DMS153 (cell line): ENCODE measurements at places on chromosomes 4 and X.
A peak's percentile ranks its signal among the peaks of the same experiment; 100 is the strongest.

DNA sequence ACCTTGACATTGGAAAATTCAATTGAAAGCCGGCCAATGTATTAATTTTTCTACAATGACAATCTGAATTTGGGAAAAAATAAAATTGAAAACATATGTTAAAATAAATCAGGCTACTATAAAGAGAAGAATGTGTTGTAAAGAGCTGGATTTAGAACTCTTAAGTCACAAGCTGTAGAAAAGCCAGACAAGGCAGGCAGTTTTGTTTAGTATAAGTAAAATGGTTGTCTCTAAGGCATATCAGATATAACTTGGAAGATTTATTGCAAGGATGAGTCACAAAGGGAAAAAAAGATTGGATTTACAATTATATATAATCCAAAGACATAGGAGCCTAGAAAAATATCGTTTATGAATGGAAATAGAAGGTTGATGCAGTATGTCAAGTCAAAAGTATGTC, 549.1 kb upstream of the EPHA5 start:
- DNase-seq: no peak

DNA sequence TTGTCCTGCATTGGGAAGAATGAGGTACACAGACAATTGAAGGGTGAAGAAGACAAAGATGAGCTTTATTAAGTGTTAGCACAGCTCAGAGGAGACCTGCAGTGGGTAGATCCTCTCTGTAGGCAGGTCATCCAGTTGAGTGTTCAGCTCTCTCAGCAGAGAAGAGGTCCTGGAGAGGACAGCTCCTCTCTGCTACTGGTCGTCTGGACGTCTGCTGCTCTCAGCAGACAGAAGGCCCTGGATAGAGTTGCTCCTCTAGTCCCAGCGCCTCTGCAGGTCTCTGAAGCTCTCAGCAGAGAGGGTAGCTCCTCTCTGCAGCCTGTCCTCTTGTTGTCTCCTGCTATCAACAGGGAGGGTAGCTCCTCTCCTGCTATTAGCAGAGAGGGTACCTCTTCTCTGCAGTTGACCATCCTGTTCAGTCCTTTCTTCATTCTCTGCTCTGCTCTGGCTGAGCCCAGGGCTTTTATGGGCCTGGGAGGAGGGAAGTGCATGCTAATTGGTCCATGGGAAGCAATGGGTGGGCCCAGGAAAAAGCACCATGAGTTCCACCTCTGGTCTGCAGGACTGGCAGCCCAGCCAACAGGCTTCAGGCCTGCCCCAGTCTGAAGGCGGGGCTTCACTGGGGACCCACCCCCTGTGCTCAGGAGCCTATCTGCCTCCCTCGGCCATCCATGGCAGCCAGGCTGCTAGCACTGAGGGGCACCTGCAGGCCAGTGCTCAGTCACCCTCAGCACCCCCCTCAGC, 54.1 kb upstream of the IBSP start:
- no peak for DNase-seq

DNA sequence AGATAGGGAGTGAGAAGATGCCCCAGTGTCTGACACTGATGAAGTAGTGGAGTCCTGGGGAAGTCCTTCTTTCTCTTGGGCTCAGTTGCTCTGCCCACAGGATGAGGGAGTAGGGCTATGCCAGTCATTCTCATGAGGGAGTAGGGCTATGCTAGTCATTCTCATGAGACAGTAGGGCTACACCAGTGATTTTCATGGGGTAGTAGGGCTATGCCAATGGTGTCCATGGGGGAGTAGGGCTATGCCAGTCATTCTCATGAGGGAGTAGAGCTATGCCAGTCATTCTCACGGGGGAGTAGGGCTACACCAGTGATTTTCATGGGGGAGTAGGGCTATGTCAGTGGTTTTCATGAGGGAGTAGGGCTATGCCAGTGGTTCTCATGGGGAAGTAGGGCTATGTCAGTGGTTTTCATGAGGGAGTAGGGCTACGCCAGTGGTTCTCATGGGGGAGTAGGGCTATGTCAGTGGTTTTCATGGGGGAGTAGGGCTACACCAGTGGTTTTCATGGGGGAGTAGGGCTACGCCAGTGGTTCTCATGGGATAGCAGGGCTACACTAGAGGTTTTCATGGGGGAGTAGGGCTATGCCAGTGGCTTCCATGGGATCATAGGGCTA, 43.3 kb upstream of the SOD3 start:
- DNase-seq: no peak

GRCh38 chrX:41542536-41542935, 95.4 kb downstream of the NYX start:
- no peak for DNase-seq

- DNase-seq: no peak
Measured at GRCh38 chr4:187294861-187295260, 571.2 kb upstream of the FAT1 start.

GRCh38 chr4:79473439-79473724, 65.4 kb upstream of the GK2 start:
- no peak for DNase-seq

- DNase-seq: no peak
Measured at GRCh38 chrX:106510713-106511403, 100.9 kb upstream of the RADX start.

- no peak for DNase-seq
Measured at GRCh38 chr4:160038615-160039014, 935.7 kb downstream of the RAPGEF2 start.

- DNase-seq: no peak
Measured at GRCh38 chr4:26900765-26901164, 40.1 kb downstream of the STIM2 start.

DNA sequence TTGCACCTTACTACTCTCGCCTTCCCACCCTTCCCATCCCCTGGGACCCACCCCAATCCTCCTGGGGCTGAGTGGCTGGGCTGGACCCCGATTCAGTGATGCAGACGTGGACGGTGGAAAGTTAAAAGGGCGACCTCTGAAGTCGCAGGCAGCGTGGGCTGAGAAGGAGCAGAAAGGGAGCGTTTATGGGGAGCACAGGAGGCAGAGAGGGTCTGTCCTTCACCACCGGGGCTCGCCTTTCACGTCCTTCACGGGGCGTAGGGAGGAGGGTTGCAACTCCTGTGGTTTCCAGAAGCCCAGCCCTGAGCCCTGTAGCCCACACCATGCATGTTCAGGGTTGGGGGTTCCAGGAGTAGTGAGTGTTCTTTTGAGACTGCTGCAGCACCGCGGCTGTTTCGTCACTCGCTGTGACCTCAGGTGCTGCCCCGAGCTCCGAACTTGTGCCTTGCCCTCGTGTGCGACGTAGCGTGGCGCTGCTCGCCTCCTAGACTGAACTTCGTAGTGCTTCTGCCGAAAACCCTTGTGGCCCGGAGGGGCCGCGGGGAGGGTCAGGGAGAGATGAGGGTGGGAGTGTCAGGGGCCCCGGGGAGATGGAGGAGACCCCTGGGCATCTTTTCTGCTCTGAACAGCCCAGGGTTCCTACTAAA, 1.6 kb downstream of the NHS start:
- DNase-seq: no peak

- DNase-seq: no peak
Measured at GRCh38 chrX:145292218-145292617, 44.9 kb downstream of the SPANXN1 start.

- DNase-seq: no peak
Measured at GRCh38 chr4:11423465-11423864, 5.2 kb downstream of the HS3ST1 start.

- DNase-seq: no peak
Measured at GRCh38 chr4:159455675-159456237, 352.9 kb downstream of the RAPGEF2 start.

DNA sequence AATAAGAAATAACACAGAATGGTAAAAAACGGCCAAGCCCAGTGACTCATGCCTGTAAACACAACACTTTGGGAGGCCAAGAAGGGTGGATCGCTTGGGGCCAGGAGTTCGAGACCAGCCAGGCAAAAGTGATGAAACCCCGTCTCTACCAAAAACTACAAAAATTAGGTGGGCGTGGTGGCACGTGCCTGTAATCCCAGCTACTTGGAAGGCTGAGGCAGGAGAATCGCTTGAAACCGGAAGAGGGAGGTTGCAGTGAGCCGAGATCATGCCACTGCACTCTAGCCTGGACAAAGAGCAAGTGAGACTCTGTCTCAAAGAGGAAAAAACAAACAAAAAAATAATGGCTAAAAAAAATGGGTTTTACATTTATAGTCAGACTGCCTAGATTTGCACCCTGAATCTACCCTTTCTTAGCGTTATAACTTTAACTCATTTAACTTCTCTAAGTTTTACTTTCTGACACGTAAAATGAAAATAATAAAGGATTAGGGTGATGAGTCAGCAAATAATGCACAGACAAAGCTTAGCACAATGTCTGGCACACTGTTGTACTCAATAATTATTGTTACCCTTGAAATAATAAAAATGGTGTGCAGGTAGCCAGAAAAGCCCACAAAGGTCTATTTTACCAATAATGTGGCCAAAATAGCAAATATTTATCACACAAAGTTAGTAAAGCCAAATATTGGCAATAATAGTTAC, 55.0 kb downstream of the ATP11C start:
- no peak for DNase-seq

- no peak for DNase-seq
Measured at GRCh38 chr4:114251020-114251419, 271.6 kb upstream of the ARSJ start.

GRCh38 chr4:36758312-36759178, 477.1 kb downstream of the DTHD1 start:
- DNase-seq: no peak

- DNase-seq: no peak
Measured at GRCh38 chr4:140057701-140058100, 96.3 kb downstream of the MAML3 start.

- no peak for DNase-seq
Measured at GRCh38 chrX:3636803-3637202, 76.6 kb downstream of the PRKX start.

GRCh38 chr4:31343061-31343460, 622.9 kb downstream of the PCDH7 start:
- no peak for DNase-seq

DNA sequence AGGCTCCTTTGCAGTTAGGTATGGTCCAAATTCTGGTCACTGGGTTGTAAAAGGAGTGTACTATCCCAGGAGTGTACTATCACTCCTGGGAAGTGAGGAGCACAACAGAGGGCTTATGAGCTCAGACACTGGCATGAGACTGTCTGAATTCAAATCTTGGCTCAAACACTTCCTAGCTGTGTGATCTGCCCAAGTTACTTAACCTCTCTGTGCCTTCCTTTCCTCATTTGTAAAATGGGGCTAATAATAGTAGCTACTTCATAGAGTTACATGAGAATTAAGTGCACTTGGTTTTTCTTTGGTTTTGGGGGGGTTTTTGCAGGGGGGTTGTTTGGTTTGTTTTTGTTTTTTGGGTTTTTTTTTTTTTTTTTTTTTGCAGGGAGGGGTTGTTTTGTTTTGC, 152.0 kb downstream of the BCOR start:
- no peak for DNase-seq

GRCh38 chr4:24890561-24891126, 22.2 kb downstream of the CCDC149 start:
- no peak for DNase-seq

GRCh38 chrX:20056704-20057103, 60.0 kb downstream of the MAP7D2 start:
- peak; percentile 46 for DNase-seq

DNA sequence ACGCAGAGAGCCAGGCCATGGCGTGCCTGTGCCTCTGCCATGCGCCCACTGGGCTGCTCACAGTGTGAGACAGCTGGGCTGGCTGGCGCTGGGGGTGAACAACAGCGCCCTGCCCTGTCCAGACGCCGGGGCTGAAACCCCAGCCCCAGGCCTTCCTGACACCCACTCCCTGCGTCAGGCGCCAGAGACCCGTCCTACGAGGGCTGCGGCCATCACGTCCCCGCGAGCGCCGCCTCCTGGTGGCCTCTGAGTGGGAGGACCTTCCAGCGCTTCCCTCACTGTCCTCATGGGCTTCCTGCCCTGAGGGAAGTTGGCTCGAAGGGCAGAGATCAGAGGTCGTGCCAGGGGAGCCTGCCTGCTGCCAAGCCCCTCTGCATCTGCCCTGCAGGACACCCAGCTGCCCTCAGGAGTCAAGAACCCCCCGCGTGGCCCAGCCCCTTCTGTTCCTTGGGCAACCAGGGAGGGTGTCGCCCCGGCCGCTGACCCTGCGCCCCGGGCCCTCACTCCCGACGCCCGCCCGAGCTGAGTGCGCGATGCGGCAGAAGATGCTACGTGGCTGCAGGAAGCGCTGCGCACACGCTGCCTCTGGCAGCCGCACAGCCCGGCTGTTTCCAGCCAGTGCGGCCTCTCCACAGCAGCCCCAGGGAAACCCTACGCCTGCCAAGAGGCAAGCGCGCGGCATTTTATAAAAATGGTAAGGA, 16.2 kb downstream of the NELFA start:
- no peak for DNase-seq
